HFFc6 (cell line): ENCODE measurements at places on chromosomes 2 and 18. TPM values are rescaled to one million over a fixed set of nuclear protein-coding genes. Genes with fewer than 3 reads are reported as not detected.
A peak's percentile ranks its signal among the peaks of the same experiment; 100 is the strongest.

The MC5R gene
- total RNA-seq: not detected in 3 replicates

The IL1RL2 gene
- total RNA-seq: not detected in 3 replicates

The UCN gene
- 0.39 to 0.88 TPM (median 0.62 TPM) in 3 replicates for total RNA-seq

The HRH4 gene
- total RNA-seq: not detected in 2 replicates

DNA sequence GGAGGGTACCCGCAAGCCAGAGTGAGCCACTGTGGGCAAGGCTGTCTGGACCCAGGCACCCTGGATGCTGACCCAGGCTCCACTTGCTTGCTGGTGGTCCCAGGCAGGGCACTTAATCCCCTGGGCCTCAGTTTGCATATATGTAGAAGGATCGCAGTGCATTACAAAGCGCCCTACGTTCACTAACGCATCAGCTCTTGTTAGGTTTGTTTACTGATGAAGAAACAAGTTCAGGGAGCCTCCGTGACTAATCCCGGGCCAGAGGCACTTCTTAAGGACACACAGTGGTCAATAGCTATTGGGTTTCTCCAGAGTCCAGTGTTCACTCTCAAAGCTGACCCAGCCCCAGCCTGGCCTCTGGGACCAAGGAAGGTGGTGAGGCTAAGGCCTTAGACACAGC, 70.2 kb downstream of the LBH start:
- peaks cover 1% of the 10 kb centered on the region for H3K27me3 ChIP-seq
- peak overlapping the region; percentile 80; the same call in 1 of the 2 replicates for H3K27ac ChIP-seq
- DNase-seq: no peak
- H3K4me1 ChIP-seq: peaks cover 57% of the 10 kb centered on the region
- no peak overlapping the region for H3K4me3 ChIP-seq

- H3K36me3 ChIP-seq: no peaks in the 10 kb centered on the region
- no peak for DNase-seq
- no peak overlapping the region for H3K4me3 ChIP-seq
Observed at GRCh38 chr2:23630961-23631360, 246.0 kb downstream of the KLHL29 start.

GRCh38 chr2:68877079-68877772, 6.0 kb upstream of the BMP10 start:
- H3K27ac ChIP-seq: no peak overlapping the region
- H3K27me3 ChIP-seq: peaks cover 11% of the 10 kb centered on the region
- DNase-seq: no peak
- no peaks in the 10 kb centered on the region for H3K36me3 ChIP-seq
- H3K4me1 ChIP-seq: peaks cover 21% of the 10 kb centered on the region; the same call in 1 of the 2 replicates
- H3K4me3 ChIP-seq: no peak overlapping the region

- no peak for DNase-seq
- H3K4me1 ChIP-seq: no peaks in the 10 kb centered on the region; the same call in 1 of the 2 replicates
- no peaks in the 10 kb centered on the region for H3K36me3 ChIP-seq
Observed at GRCh38 chr2:149296031-149296430, 34.4 kb upstream of the LYPD6 start.

- H3K27ac ChIP-seq: no peak overlapping the region
- H3K36me3 ChIP-seq: 0 out of 2 replicates have a peak, but pooled peaks cover 4% of the 10 kb centered on the region
- DNase-seq: no peak
- no peaks in the 10 kb centered on the region for H3K4me1 ChIP-seq
- H3K4me3 ChIP-seq: no peak overlapping the region
- no peaks in the 10 kb centered on the region for H3K27me3 ChIP-seq
Observed at GRCh38 chr2:129319422-129319717, 660.1 kb upstream of the RAB6C start.

DNA sequence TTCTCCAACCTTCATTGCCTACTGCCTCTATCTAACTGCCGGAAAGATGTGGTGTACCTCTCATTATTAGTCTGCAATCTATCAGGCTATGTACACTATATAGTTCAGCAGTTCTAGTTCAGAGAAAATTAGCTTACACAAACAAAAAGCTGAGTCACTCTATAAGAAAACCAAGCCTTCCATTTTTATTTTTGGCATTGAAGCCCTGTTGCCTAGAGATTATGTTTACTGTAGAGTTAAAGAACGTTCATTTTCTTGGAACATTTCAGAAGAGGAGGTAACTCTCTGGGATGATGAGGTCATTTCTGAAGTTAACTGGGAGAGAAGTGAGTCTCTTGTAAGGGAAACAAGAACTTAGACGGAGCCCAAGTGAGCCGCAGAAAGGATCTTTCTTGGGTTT, 133.5 kb downstream of the FAM124B start:
- H3K4me1 ChIP-seq: peaks cover 60% of the 10 kb centered on the region
- H3K4me3 ChIP-seq: peak overlapping the region; percentile 24
- H3K27me3 ChIP-seq: no peaks in the 10 kb centered on the region
- no peaks in the 10 kb centered on the region for H3K36me3 ChIP-seq
- peak overlapping the region; percentile 85 for H3K27ac ChIP-seq

GRCh38 chr2:32375228-32375892, 18.5 kb downstream of the BIRC6 start:
- peaks cover 40% of the 10 kb centered on the region for H3K4me1 ChIP-seq
- H3K36me3 ChIP-seq: peaks cover 19% of the 10 kb centered on the region
- no peak overlapping the region for H3K27ac ChIP-seq
- H3K4me3 ChIP-seq: no peak overlapping the region

GRCh38 chr2:126623000-126623399, 33.0 kb upstream of the GYPC start:
- no peak for DNase-seq
- H3K4me3 ChIP-seq: no peak overlapping the region
- no peaks in the 10 kb centered on the region for H3K4me1 ChIP-seq
- H3K36me3 ChIP-seq: no peaks in the 10 kb centered on the region
- H3K27me3 ChIP-seq: peaks cover 4% of the 10 kb centered on the region

- no peak overlapping the region for H3K4me3 ChIP-seq
- no peaks in the 10 kb centered on the region for H3K4me1 ChIP-seq
- DNase-seq: no peak
- no peaks in the 10 kb centered on the region; the same call in 1 of the 2 replicates for H3K36me3 ChIP-seq
- H3K27me3 ChIP-seq: no peaks in the 10 kb centered on the region
- H3K27ac ChIP-seq: no peak overlapping the region
Observed at GRCh38 chr2:73028841-73029240, 42.7 kb downstream of the SFXN5 start.

GRCh38 chr2:188243381-188243780, 48.3 kb upstream of the GULP1 start:
- H3K27ac ChIP-seq: no peak overlapping the region
- peak; percentile 1 for DNase-seq
- peaks cover 7% of the 10 kb centered on the region; the same call in 1 of the 2 replicates for H3K4me1 ChIP-seq
- H3K27me3 ChIP-seq: no peaks in the 10 kb centered on the region
- no peak overlapping the region for H3K4me3 ChIP-seq

DNA sequence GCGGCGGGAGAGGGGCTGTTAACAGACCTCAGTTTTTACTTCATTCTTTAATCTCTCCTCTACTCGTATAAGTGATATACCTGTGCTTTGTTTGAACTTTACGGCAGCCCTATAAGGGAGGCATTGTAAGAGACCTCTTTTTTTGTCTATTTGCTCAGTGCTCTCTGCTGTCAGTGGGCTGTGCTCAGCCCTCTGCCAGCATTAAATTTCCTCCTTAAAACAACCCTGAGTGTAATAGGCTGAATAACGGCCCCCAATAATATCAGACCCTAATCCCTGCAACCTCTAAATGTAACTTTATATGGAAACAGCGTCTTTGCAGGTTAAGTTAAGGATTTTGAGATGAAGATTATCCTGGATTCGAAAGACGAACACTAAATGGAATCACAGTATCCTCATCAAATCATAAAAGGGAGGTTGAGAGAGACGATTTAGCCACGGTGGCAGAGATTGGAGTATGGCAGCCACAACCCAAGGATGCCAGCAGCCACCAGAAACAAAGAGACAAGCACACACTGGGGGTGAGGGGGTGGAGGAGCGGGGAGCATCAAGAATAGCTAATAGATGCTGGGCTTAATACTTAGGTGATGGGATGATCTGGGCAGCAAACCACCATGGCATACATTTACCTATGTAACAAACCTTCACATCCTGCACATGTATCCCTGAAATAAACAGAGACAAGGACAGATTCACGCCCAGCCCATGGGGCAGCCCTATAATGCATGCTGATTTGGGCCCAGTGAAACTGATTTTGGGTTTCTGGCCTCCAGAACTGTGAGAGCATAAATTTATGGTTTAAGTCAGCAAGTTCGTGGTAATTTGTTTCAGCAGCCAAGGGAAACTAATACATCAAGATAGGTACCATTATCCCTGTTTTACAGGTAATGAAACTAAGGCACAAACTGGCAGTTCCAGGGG, 894 bp upstream of the FARSB start:
- peak overlapping the region; percentile 99 for H3K27ac ChIP-seq
- peak overlapping the region; percentile 100 for H3K4me3 ChIP-seq
- no peaks in the 10 kb centered on the region for H3K27me3 ChIP-seq
- no peak for DNase-seq

DNA sequence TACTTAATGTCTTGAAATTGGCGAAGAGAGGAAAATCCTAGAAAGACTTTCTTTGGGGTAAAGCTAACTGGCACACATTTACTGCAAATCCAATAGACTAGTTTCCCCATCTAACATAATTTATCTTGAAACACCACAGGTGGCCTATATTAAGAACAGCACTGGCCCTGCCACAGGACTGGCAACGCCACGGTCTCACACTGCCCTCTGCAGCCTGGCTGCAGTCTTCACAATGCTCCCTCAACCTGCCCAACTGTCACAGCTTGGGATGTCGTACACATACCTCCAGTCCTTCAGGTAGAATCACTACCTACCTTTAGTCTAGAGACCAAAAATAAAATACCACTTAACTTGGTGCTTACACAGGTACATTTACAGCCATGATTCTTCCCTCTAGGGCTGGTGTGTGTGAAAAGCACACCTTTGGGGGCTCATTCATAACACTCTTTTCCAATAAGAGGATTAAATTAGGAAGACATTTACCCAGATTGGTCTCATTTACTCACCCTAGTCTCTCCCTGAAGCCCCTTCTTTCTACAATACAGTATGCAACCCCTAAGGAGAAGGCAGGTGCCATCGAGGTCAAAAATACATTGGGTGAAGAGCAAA, 222.2 kb downstream of the C1D start:
- no peak overlapping the region for H3K4me3 ChIP-seq
- H3K4me1 ChIP-seq: peaks cover 37% of the 10 kb centered on the region

GRCh38 chr2:185284696-185285095, 453.9 kb upstream of the FSIP2 start:
- H3K27ac ChIP-seq: no peak overlapping the region
- H3K4me3 ChIP-seq: no peak overlapping the region
- H3K27me3 ChIP-seq: no peaks in the 10 kb centered on the region
- no peaks in the 10 kb centered on the region for H3K4me1 ChIP-seq

DNA sequence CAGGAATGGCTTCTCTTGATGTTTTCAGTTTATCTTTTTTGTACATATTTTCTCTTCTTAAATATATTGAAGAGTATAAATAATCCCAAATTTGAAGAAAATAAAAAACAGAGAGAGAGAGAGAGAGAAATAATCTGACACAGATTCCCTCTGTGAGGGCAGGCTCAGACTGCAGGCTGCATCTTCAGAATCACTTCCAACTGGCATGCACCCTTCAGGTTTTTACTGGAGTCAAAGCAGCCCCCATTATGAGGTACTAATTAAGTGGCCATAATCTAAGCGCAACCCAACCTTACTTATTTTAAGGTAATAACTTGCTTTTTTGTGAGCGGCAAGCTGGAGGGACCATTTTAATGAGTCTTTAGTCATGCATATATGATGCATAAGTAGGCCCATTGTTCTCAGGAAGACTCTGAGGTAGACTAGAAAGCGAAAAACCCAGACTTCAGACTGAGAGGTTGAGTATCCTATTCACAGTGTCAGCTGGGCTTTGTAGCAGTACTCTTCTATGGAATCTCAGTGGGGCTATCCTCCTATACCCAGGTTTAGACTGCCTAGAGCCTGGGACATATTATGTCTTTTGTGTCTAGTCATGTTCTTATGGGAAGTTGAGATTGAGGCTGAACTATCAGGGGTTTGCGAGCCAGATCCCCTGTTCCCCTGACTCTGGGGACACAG, 167.4 kb downstream of the SP3 start:
- no peak for DNase-seq
- peaks cover 25% of the 10 kb centered on the region for H3K27me3 ChIP-seq
- no peak overlapping the region for H3K27ac ChIP-seq
- no peaks in the 10 kb centered on the region for H3K4me1 ChIP-seq
